ENCODE measurements at places on chromosomes 7 and 10. TPM values are rescaled to one million over a fixed set of nuclear protein-coding genes. Genes with fewer than 3 reads are reported as not detected.

GRCh38 chr10:70931168-70931815, 42.9 kb upstream of the PCBD1 start:
- DNase-seq, result no peak

DNA sequence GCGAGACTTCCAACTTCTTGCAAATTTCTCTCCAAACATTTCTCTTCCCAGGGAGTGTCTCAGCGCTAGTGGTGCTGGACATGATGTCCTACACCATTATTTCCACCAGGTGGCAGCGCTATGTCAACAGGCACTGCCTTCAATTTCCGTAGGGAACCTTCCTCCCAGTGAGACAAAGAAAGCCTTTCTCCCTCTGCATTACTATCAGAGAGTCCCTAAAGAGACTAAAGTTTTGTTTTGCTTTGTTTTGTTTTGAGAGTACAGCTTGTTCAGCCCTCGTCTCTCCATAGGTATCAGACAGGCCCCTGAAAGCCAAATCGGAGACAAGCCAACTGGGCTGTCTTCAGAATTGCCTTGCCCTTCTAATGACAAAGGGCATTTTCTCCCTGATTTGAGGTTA, 44.2 kb upstream of the GGCT start:
- peak; percentile 63 for DNase-seq

Gene TMEM273
- total RNA-seq, result 8.5 TPM

Gene CNTNAP2
- 41.3 TPM for total RNA-seq

Gene H2BK1
- not detected for total RNA-seq

GRCh38 chr10:9222917-9223316, 1168.4 kb downstream of the GATA3 start:
- DNase-seq, result no peak

Gene PRLHR
- total RNA-seq, result 0.22 TPM

- no peak for DNase-seq
Measured at GRCh38 chr7:101538596-101539459, 90.3 kb downstream of the MYL10 start.

Gene OPN4
- not detected for total RNA-seq
